Stimulated activated CD4-positive, alpha-beta T cell treated with anti-CD3 and anti-CD28 coated beads, Interleukin-1b, Interleukin-23, amount 100 ng/mL, for 48 hours (primary cell): ENCODE measurements at places on chromosomes 12 and 14.

DNA sequence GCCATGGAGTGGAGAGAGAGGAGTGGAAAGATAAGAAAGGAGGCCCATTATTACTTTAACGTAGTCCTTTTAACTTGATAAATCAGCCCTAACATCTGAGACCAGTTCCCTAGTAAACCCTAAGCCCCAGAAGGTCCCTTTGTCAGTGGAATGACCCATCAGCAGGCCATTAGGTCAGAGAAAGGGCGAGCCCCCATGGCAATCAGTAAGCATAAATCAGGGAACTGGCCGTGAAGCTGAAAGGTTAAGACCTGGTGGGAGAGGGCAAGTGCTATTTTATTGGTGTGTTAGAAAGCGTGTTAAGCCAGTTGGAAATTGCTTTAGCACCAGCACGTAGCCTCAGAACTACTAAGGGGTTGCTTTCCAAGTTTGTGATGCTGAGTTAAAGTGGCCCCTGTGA, 708.0 kb downstream of the BCL11B start:
- no peak for DNase-seq

DNA sequence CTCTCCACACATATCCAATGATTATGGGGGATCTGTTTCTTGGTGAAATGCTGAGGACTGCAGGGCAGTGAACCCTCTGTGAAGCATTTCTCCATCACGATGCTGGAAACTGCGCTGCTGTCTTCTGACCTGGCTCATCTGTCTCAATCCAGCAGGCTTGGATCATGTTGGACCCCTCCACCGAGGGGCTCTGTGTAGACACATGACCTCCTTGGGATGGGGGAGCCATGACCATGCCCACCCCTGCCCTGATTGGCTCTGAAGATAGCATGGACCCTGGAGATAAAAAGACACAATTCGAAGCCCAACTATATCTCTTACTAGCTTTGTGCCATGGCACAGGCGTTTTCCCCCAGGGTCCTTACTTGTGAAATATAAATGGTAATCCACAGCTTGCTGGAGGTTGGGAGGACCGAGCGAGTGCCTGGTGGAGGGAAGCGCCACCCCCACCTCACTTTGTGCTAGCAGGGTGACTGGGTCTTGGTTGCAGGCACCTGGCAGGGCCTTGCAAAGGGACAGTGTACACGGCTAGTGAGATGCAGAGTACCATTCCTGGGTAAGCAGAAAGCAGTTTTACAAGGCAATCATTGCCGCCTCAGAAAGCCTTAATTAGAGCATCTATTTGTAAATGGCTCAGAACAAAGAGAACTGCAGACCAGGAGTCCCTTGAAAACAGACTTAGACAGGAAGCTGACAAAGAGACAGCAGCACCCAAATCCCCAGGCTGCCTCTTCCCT, 2.4 kb upstream of the KRT83 start:
- DNase-seq, result no peak

GRCh38 chr14:33596211-33597080, 354.4 kb downstream of the EGLN3 start:
- no peak for DNase-seq

- DNase-seq, result no peak
These were observed 23.6 kb downstream of the ABCB9 start for GRCh38 chr12:122942637-122943036.
